ENCODE measurements at places on chromosomes 4 and X.

DNA sequence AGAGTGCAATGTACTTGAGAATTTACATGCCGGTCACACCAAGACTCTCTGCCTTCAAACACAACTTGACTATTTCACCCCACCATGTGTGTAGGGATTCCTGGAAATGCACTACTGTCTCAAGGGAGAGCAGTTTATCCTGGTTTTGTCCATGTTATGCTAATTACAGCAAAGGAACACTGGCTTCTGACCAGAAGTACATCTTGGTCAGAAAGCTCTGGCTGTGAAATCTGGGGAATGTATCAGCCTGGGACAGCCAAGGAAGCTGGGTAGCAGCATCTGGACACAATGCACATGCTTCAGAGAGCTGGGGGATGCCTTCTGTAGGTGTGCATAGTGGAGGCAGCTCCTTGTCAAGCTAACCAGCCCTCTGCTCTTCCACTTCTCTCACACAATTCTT lies 1432.6 kb upstream of the TENM3 start:
- no peak for DNase-seq

DNA sequence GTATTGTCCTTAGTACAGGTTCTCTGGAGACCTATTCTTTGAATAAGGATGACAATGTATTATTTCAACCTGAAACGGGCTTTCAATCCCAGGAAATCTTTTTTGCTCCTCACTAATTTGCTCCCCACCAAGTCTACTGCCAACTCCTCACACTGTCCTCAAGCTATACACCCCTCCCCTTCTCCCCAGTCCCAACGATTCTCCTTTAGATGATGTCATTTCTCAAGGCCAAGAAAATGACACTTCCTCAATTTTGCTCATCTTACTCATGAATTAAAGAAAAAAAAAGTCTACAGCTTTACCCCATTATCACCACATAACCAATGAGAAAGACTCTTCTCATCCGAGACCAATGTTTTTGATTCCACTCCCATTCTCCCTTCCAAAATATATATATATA lies 20.6 kb downstream of the AP1S2 start:
- DNase-seq: no peak

- DNase-seq: no peak
Measured at GRCh38 chr4:82044141-82044993, 329.4 kb downstream of the HNRNPD start.

- DNase-seq: no peak
Measured at GRCh38 chr4:147157860-147158701, 212.4 kb upstream of the TTC29 start.

DNA sequence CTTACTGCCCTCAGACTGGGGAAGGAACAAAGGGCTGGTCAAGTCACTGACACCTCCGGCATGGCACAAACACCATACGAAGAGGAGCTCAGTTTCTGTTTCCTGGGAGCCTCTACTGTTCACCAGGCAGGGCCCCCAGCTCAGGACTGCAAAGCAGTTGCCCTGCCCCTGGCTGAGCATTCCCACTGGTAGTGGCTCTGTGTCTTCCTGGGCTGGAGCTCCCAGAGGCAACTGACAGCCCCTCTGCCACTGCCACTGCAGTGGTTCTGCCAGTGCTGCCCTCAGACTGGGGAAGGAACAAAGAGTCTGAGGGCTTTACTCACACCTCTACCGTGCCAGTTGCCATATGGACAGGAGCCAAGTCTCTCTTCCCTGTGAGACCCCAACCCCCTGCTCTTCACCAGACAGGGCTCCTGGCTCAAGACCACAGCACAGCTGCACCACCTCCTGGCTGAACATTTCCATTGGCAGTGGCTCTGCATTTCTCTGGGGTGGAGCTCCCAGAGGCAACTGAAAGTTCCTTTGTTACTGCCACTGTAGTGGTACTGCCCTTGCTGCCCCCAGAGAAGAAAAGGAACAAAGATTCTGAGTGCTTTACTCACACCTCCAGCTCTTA lies 67.9 kb downstream of the SMARCA5 start:
- DNase-seq: no peak

DNA sequence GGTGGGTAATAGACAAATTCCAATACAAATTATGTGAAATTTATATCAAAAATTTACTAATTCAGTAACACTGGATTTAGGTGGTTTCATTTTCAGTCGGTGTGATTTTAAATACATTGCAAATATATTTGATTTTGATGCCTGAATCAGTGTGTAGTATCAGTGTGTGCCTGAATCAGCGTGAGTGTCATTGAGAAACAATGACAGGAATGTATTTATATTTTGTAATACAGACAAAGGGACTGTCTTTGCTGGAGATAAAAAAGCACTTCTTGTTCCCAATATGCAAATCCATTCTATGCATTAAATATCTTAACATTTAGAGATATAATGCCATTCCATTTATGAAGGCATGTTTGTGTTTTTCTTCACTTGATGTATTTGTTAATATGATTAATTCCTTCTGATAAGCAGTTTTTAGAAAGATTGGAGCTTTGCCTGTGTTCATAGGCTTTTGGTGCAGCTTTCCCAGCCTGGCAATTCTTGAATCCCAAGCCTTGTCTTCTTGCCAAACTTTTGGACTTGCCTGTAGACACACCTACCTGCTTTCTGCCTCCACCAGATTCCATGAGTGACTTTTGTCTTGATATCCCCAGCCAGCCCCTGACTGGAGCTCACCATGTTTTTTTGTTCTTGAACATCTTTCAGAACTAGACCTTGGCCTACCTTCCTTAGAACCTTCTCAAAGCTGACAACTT lies 243.8 kb downstream of the ADGRL3 start:
- DNase-seq: no peak

DNA sequence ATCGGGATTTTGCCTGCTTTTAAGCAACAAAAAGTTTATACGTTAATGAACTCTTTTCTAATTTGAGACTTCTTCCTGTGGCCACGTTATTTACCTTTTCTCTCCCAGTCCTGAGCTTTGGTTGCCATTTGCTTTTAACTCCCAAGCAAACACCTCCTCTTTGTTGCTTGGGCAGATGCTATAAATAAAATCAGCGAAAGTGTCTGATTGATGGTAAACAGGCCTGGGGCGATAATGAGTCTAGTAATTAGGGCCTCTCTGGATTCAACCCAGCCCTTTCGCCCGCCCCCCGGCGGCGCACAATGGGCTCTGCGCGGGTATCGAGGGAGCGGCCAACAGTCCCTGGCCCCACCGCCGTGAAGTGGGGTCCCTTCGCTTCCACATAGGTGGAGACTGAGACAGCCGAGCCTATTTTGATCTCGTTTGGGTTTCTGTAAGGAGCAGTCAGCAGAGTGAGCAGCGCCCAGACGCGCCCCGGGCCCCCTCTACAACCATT lies 790 bp downstream of the CLGN start:
- no peak for DNase-seq

DNA sequence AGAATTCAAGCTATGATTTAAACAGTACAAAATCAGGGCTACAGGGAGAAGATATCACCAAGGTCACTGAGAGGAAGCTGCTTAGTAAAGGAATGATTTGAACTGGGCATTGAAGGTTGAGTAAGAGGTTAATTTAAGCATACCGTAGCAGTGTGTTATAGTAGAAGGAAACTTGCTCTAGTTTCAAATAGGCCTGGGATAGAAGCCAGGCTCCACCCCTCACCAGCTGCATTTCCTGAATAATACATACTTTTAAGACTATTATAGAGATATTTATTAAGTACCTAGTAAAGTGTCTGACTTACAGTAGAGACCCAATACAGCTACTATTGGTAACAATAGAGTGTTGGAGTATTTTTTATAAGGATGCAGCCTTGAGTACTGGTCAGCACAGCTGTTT lies 118.0 kb upstream of the GLRA2 start:
- DNase-seq: no peak

DNA sequence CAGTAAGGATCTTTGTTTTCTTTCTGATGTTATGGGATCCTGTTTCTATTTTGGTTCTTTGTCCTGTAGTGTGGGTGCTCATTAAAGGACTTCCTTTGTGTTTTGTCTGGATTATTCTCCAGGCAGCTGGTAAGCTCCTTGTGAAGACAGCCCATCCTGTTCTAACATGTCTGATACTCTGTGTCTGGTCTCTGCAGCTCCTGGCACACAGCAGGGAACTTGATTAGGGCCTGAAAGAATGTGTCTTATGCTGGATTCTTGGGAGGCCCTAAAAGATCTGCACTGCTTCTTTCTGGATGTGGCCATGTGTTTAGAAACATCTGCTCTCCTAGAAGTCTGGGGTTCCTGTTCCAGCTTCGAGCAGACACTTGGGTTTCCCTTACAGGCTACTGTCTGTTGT lies 38.1 kb upstream of the ATXN3L start:
- no peak for DNase-seq

DNA sequence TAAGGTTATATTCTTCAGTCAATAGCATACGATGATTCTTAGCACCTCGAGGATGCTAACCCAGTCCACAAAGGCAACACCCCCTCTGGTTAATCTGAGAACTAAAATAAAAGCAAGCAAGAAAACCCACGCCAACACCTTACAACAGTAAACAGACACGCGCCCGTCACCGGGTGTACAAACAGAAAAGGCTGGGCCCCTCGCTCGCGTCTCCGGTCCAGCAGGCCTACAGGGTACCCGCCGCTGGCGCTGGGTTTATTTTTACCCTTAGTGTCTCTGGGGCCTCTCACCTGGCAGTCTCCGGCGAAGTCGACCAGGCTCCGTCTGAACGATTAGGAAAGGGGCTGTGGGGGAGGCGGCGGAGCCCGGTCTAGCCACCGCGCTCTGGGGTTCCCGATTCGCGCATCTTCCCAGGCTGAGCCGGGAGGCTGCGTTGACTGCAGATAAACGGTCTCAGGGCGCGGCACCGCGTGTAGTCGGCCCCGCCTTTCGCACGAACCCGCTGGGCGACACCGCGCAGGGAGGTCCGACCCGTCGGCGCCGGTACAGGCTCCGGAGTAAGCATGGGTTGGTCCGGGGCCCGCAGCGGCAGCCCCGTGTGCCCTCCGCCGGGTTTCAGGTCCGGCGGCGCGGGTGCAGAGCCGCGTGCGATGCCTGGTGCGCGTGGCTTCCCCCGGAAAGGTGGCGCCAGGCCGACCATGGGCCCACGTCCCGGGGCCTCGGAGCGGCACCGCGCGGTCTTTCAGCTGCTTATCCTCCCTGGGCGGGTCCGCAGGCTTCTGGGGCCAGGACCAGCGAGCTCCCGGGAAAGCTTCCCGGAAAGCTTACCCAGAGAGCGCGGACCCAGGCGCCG lies 441 bp downstream of the SLC9B2 start:
- peak; percentile 25 for DNase-seq

- no peak for DNase-seq
Measured at GRCh38 chr4:38931125-38931524, 63.5 kb downstream of the FAM114A1 start.

DNA sequence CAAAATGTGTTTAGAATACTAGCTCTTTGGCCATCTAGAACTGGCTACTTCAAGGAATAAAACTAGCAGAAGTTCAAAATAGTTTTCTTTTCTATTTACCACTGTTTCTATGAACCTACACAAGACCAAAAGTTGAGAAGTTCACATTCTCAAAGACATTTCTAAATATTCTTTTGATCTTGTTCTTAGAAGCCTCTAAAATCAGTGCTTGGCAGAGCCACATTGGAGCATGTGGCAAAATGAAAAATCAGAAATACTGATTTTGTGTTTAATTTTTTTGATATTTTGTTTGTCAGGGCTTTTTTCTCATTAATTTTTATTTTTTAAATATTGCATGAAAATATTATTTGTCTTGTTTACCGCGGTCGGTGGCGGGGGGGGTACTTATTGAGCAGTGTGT lies 853.8 kb upstream of the INTU start:
- DNase-seq: no peak

DNA sequence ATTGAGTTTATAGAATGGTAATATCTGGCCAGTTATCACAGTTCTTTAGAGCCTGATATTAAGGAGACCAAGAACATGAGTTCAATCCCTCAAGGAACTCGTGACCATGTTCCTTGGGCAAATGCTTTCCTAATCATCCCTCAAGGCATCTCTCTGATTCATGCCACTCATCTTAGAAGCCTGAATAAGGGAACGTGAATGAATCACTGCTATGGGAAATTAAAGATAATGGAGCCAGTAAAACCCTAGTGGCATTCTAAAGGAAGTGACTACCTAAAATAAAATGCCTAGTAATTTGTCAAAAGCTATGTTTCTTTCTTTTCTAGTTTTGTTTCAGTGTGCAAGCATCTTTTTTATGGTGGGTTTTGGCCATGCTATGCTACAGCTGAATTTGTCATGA lies 1161.3 kb downstream of the C4orf33 start:
- peak; percentile 71 for DNase-seq

- no peak for DNase-seq
Measured at GRCh38 chr4:144582105-144582850, 63.7 kb upstream of the HHIP start.

- peak; percentile 64 for DNase-seq
Measured at GRCh38 chr4:42656944-42657792, at the start of gene ATP8A1. ATP8A1 (minus strand) TSS chr4:42657105; CDS start chr4:42656873, 232 bp downstream.

DNA sequence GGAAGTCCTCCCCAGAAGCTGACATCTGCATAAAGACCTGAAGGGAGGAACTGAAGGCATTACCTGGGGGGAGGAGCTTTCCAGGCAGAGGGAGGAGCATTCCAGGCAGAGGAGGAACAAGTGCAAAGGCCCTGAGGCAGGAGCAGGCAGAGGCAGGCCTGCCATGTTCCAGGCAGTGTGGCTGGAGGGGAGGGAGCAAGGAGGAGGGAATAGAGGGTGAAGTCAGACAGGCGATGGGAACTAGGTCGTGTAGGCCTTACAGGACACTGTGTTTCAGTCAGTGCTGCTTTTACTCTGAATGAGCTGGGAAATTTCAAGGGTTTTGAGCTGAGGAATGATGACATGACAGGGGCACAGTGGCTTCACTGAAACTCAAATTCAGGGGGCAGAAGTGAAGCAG lies 292.7 kb downstream of the BCOR start:
- DNase-seq: no peak

DNA sequence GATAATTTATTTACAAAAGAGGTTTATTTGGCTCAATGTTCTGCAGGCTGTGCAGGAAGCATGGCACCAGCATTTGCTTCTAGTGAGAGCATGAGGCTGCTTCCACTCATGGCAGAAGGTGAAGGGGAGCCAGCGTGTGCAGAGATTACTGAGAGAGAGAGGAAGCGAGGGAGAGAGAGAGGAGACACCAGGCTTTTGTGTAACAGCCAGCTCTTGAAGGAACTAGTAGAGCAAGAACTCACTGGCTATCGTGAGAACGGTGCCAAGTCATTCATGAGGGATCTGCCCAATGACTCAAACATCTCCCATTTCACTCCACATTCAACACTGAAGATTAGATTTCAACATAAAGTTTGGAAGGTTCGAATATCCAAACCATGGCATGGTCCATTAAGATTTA lies 12.7 kb downstream of the GUCY1A1 start:
- DNase-seq: no peak

DNA sequence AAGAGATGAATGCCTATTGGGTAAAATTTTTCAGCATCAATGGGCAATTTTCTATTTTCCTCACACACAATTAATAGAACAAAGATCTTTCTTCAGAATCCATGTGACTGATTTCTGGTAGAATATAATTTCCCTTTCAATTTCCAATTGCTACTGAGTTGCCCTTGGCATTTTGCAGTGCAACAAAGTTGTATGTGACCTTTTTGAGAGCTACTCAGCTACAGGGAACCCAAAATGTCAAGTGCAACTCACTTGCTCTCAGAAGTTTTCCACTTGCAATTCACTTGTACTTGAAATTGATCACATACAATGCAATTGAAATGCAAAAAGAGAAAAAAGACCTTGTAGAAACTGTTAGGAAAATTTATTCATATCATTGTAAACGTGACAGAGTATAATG lies 245.5 kb downstream of the BANK1 start:
- DNase-seq: no peak

Measured in amniotic stem cell (primary cell).